Immature natural killer cell (primary cell): ENCODE measurements at places on chromosomes 6 and 20.

DNA sequence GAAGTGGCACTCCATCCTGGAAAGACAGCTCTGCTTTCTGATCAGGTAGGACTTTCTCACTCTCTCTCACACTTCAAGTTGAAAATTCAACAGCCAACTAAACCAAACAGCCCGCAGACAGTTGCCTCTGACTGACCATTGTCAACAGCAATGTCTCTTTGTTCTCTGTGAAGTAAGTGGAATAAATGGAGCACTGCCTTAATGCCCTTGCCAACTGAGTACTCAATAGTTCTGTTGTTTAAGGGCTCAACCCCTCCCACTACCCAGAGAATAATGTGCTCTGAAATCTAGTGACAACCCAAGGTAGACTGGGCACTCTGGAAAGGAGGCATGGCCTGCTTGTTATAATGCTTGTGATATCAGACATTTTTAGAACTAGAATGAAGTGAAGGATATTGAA lies 16.8 kb upstream of the BCLAF1 start:
- DNase-seq: no peak

DNA sequence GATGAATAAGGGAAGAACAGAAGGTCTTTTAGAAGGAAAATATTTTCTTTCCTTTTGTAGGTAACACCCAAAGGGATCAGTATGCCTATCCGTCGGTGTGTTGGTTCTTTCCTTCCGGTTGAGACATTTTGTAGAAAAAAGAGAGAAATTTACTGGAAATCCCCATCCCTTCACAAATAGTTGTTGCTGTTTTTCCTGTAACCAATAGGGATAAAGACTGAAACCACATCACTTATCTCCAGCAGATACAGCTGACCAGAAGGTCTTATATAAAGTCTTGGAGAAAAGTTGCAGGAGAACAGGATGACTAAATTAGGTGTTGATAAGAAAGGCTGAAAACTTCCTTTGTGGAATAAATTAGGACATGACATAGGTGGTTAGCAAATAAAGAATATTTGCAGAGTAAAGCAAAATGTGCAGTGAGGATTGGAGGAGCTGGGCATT lies 14.8 kb upstream of the HLA-DRB1 start:
- DNase-seq: no peak

GRCh38 chr20:48945840-48946514 lies 24.5 kb downstream of the ARFGEF2 start:
- no peak for DNase-seq

GRCh38 chr6:166157930-166158617 lies 9.6 kb downstream of the TBXT start:
- DNase-seq: no peak

- DNase-seq: no peak
Observed at GRCh38 chr6:143197377-143197776, 136.7 kb downstream of the AIG1 start.

DNA sequence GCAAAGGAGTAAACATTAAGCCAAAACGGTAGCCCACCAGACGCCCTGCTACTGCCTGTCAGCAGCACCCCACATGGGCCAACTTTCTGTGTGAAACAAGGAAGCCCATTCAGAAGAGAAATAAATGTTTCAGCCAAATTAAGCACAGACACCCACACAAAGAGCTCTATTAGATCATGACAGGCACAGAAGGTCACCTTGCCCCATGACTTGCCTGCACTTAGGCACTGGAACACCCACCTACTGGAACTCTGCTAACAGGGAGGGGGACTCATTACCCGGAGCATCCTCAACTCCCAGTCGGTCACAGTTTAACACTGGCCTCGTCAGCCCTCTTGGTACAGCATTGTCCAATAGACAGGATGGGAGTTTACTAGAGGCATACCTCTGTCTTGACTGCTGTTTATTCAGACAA lies 31.8 kb downstream of the GFOD1 start:
- no peak for DNase-seq

DNA sequence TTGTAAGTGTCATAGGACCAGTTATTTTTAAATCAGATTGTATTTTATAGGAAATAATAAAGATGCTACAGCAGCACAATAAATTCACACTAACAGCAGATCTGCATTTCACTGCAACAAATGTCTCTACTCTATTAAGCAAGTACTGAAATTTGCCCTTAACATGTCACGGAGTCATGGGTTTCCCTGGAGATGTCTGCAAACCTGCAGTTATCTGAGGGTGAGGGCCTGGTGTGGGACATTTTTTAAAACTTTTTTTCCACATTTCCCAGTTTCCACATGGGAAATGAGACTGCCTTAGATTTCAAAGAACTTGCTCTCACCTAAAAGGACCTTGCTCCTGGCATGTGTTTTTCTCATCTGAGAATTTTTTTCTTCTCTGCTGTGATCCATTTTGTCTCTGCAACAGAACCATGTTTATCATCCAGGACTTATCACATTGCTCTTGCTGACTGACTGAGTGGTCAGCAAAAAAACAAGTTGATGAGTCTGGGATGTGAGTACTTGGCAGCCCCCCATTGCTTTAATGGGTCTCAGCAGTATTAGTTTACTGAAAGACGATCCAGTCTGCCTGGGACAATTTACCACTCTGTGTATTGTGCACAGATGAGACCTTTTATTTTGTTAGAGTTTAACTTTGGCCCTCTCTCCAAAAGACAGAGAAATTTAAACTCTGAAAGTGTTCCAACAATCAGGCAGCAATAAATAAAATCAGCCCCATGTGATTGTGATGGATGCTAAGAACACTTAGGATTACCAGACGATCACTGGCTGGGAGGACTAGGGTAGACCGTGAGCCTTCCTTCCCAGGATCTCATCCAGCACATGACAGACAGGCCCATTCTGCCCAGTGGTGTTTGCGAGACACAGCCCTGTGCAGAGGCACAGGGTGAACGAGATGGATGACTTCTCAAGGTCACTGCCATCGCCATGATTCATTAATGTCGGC lies 268.8 kb downstream of the BTBD9 start:
- no peak for DNase-seq

- no peak for DNase-seq
Observed at GRCh38 chr6:144951730-144952437, 666.7 kb downstream of the UTRN start.

DNA sequence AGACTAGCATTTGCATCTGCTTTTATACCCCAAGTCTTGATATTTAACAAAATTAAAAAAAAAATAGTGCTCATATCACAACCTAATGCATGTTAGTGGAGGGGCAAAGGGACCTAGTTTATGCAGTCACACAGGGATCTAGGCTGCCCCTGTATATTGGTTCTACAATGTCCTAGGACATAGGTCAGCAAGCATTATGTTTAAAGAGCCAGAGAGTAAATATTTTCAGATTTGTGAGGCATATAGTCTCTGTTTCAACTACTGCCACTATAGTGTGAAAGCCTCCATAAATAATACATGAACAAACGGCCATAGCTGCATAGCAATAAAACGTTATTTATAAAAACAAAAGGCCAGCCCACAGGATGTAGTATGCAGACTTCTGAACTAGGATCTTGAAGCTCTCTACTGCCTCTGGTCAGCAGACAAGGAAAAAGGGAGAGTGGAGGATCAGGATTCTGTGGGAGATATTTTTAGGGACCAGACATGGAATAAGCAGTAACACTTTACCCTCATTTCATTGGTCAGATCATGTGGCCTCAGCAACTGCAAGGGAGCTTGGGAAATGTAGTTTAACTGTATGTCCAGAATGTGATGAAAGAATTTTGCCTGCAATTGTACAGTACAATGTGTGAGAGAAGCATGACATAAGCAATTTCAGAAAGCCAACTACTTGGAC lies 414.2 kb upstream of the SPTLC3 start:
- DNase-seq: no peak

DNA sequence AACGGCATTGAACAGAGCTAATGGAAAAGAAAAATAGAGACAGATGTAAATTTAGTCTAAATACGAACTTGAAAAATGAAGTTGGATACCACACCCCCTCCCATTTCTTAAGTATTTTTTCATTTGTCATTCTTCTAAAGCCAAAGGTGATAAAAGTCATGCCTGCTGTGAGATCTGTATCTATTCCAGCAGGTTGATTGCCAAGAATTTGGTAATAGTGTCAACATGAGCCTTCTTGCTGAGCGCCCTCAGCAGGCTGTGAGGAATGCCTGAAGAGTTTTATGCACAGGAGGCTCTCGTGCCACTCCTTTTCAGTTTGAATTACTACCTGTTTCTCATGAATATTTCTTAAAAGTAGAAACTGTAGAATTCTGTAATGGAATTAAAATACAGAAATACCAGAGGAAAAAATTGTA lies 165.4 kb downstream of the QKI start:
- DNase-seq: no peak

- DNase-seq: no peak
Observed at GRCh38 chr6:43793875-43794242, 23.8 kb downstream of the VEGFA start.

DNA sequence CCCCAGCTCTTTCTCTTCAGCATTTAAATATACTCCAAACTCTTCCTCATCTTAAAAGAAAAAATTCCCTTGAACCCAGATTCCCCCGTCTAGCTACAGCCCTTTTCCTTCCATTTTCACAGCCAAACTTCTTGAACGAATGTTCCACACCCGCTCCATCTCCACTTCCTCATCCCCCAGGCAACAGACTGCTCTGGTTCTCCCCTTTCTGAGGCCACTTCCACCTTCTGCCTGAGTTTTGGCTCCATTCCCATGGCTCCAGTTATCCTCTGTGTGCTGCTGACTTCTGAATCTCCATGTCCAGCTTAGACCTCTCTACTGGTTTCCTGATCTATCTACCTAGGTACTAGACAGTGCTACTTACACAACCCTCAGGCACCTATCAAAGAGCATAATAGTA lies 106.4 kb downstream of the RALGAPA2 start:
- DNase-seq: no peak

GRCh38 chr6:132190815-132191175 lies 210.5 kb downstream of the MOXD1 start:
- DNase-seq: no peak

DNA sequence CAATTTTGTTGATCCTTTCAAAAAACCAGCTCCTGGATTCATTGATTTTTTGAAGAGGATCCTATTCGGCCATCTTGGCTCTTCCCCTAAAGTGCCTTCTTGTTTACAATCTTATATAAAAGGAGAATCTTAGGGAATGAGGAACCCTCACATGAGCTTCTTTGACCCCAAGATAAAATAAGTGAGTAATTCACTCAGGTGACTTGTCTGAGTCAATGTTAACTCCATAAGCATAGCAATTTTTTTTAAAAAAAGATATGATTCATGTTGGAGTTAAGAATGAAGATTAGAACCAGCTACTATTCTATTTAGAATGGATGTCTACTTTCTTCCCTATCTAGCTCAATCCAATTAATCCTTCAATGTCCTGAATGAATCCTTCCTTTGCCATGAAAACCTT lies 21.0 kb downstream of the WASF1 start:
- DNase-seq: no peak

DNA sequence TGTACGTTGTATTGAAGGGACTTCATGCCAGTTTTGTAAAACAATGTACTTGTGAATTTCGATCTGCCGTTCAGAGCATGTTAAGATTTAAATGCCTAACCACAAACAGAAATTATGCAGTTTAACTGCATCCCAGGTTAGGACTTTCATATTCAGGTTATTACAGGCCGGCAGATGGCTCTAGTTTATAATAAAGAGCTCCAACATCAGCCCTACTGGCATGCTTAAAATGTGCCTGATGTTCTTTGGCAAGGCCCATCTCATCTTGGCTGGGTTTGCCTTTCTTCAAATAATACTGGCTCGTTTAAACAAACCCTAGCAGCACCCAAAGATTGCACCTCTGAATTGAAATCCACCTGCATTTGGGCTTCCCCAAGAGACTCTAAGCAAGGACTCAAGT lies 169.3 kb upstream of the RIN2 start:
- no peak for DNase-seq

- no peak for DNase-seq
Observed at GRCh38 chr6:149150801-149151398, 166.6 kb upstream of the TAB2 start.

DNA sequence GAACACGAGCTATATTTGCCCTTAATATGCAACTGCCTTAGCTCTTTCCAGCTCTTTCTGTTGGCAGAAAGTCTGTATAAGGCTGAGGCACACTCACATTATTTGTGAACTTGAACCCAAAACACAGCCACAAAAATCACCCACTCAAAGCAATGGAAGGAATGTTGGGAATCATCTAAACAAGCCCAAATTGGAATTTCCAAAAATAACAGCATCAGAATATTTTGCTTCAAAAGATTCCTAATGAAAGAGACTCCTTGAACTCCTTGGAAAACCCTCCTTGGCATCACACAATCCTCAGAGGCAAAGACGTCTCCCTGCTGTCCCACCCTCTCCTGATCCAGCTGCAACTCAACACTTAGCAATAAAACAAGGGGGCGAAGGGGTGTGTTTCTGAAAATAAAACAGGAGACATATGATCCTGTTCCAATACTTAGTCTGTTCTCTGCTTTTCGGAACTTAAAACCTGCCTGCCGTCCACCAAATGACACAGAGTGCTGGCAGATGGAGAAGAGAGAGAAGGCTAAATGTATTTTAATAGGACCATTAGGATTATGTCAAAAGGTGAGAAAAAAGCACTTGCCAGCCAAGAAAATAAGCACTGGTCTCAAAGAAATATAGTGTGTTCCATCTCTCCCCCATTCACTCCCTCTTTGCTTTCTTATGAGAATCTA lies 320.7 kb upstream of the JARID2 start:
- DNase-seq: no peak

GRCh38 chr6:128455959-128456358 lies 64.4 kb downstream of the PTPRK start:
- DNase-seq: no peak

DNA sequence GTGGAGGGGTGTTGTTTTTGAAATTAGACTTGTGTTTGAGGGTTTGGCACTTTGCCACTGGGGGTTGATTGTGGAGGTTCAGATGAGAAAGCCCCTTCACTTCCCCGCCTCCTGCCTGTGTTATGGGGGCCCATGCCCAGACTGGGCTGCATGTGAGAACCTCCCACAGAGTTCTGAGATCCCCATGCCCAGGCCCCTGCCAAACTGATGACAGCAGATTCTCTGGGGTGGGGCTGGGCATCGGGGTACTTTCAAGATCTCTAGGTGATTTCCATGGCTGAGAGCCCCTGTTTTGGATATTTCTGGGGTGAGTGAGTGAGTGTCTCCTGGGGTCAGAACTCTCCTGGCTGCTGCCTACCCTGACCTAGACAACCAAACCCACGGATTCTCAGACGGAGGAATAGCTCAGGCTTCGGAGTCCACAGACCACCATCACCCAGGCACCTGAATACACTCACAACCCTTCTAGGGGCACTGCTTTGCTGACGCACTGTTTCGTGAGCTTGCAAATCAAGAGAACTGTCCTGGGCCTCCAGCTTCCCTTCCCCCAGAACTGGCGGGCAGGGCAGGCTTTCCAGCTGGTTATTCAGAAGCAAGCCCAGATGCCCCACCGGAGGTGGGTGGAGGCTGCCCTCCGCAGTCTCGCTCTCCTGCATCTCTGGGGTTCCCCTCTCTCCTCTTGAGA lies 6.3 kb downstream of the BCAS1 start:
- peak; percentile 64 for DNase-seq
